Astrocyte (in vitro differentiated cells and primary cell): ENCODE measurements at places on chromosomes 7 and 10. TPM values are rescaled to one million over a fixed set of nuclear protein-coding genes. Genes with fewer than 3 reads are reported as not detected.

DNA sequence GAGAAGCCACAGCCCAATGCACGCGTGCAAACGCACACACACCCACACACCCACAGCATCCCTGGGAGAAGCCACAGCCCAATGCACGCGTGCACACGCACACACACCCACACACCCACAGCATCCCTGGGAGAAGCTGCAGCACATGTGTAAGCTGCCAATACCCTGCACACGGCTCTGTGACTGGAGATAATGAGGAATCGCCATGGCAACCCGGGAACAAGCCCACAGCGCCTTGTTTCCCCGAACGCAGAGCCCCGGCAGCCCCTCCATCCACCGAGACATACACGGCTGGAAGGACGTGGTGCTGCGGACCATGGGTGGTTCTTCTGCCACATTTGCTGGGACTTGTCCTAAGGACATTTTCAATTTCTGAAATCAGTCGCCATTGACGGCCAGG lies 221.3 kb downstream of the PTPRN2 start:
- no peaks in the 10 kb centered on the region for H3K27me3 ChIP-seq
- no peak overlapping the region for H3K4me3 ChIP-seq
- H3K27ac ChIP-seq: no peak overlapping the region
- H3K36me3 ChIP-seq: no peaks in the 10 kb centered on the region
- no peak for DNase-seq
- no peaks in the 10 kb centered on the region for H3K4me1 ChIP-seq

GRCh38 chr7:122412441-122412840 lies 107.9 kb upstream of the FEZF1 start:
- no peak overlapping the region for H3K4me3 ChIP-seq
- H3K27me3 ChIP-seq: no peaks in the 10 kb centered on the region
- DNase-seq: peak; percentile 44
- H3K4me1 ChIP-seq: no peaks in the 10 kb centered on the region
- no peak overlapping the region for H3K27ac ChIP-seq

MMRN2 gene
- 0.27 and 0.46 TPM in 2 replicates for total RNA-seq

TRIM50 gene
- not detected in 2 replicates for total RNA-seq

POU6F2 gene
- total RNA-seq: 0.45 and 0.46 TPM in 2 replicates

- H3K4me3 ChIP-seq: no peak overlapping the region
- H3K36me3 ChIP-seq: no peaks in the 10 kb centered on the region
- no peak overlapping the region for H3K27ac ChIP-seq
- no peaks in the 10 kb centered on the region for H3K27me3 ChIP-seq
- H3K4me1 ChIP-seq: no peaks in the 10 kb centered on the region
These were observed 240.7 kb downstream of the TCERG1L start for GRCh38 chr10:131070856-131071255.

DNA sequence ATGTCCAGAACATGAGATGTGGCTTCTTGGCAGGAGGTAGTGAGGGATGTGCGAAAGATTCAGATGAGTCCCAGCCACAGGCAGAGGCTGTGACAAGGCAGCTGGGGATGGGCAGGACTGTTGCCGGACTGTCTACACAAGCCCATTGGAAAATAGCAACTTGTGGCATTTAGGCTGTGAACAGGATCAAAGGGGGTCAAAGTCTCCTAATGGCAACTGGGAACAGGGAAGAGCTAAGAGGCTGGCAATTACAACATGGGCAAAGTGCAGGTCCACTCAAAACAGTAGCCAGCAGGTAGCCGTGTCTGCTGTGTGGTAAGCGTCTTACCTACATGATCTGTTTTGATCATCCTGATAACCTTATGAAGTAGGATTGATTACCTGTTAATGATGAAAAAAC lies 254.2 kb upstream of the ZNF32 start:
- no peak overlapping the region for H3K4me3 ChIP-seq
- H3K4me1 ChIP-seq: no peaks in the 10 kb centered on the region
- no peak for DNase-seq

DNA sequence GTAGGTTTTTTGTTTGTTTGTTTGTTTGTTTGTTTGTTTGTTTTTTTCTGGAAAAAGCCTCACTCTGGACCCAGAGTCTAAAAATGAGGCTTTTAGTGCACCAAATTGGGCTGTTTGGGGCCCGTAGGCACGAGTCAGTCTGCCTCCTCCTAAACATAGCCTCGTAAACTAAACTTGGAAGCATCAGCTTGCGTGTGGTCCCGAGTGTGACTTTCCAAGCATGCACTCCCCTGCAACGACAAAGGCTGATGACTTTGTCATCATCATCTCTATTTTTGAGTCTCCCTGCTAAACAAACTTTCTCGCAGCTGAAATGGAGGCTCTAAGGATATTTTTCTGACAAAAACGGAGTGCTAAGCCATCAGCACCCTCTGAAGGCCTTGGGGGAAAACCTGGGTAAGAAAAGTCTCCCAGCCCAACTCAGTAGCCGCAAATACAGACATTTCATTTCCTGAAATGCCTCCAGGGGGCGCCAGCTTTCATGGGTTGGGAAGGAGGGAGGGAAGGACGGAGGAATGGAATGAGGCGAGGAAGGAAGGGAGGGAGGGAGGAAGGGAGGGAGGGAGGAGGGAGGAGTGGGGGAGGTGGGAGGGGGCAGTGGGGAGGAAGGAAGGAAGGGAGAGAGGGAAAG lies 245.9 kb downstream of the KCNMA1 start:
- no peak overlapping the region for H3K4me3 ChIP-seq
- peaks cover 49% of the 10 kb centered on the region for H3K4me1 ChIP-seq
- H3K27me3 ChIP-seq: no peaks in the 10 kb centered on the region
- peak; percentile 62 for DNase-seq

GRCh38 chr10:26368463-26368862 lies 69.7 kb upstream of the APBB1IP start:
- no peaks in the 10 kb centered on the region for H3K36me3 ChIP-seq
- no peak overlapping the region for H3K4me3 ChIP-seq
- no peak overlapping the region for H3K27ac ChIP-seq
- H3K27me3 ChIP-seq: no peaks in the 10 kb centered on the region

DNA sequence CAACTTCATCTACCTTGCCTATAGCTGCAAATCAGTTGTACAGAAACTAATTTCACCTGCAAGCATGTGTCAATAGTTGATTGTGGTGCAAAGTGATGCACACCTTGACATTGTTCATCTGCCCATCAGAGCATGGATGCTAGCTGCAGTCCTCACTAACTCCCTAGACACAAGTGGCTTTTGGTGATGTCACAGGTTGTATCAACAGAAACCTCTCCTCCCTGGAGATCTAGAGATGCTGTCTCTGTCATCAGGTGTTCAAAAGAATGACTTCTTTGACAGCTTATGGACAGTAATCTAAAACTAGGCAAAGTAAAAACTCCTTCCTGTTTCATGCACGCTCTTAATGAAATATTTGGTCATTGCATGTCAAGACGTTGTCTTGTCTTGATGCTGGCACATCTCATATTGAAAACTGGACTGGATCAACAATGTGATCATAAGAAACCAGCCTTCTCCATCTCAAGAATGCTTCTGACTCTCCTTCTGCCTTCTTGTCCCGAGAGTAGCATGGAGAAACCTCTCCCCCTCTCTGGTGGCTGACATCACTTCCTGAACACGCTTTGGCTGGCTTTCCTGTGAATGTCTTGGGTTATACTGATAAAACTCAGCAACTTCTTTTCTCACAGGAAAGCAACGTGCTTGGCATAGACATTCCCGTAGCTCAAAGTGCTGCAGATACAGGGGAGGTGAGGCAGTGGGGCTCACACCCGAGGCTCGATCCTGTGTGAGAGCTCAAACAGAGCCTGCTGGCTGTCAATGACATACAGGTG lies 176.2 kb upstream of the CDCA7L start:
- H3K4me1 ChIP-seq: no peaks in the 10 kb centered on the region
- DNase-seq: no peak
- H3K27ac ChIP-seq: no peak overlapping the region
- no peaks in the 10 kb centered on the region for H3K27me3 ChIP-seq
- H3K36me3 ChIP-seq: no peaks in the 10 kb centered on the region

- DNase-seq: no peak
- peaks cover 6% of the 10 kb centered on the region for H3K4me1 ChIP-seq
- H3K27me3 ChIP-seq: no peaks in the 10 kb centered on the region
- no peak overlapping the region for H3K27ac ChIP-seq
- no peak overlapping the region for H3K4me3 ChIP-seq
These were observed 51.5 kb downstream of the PIP4K2A start for GRCh38 chr10:22662733-22663330.

DNA sequence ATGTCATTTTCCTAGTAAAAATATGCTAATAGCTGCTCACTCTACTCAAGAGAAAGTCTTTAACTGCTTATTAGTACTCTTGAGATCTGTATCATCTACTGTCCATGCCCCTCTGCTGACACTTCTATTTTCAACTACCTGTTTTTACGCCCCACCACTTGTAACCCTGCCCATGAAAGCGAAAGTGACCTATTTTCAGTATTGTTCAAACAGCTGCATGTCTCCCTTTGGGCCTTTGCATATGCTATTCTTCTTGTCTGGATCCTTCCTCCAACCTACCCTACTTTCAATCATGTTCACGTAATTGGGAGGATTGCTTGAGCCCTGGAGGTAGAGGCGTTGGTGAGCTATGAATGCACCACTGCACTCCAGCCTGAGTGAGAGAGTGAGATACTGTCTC lies 1481.3 kb downstream of the GATA3 start:
- H3K27ac ChIP-seq: no peak overlapping the region
- no peaks in the 10 kb centered on the region for H3K36me3 ChIP-seq
- H3K27me3 ChIP-seq: no peaks in the 10 kb centered on the region
- H3K4me1 ChIP-seq: no peaks in the 10 kb centered on the region
- DNase-seq: no peak
- H3K4me3 ChIP-seq: no peak overlapping the region

- no peaks in the 10 kb centered on the region for H3K36me3 ChIP-seq
- no peak overlapping the region for H3K4me3 ChIP-seq
- DNase-seq: no peak
- no peaks in the 10 kb centered on the region for H3K4me1 ChIP-seq
These were observed 189.6 kb downstream of the TMEM178B start for GRCh38 chr7:141263508-141263907.

DNA sequence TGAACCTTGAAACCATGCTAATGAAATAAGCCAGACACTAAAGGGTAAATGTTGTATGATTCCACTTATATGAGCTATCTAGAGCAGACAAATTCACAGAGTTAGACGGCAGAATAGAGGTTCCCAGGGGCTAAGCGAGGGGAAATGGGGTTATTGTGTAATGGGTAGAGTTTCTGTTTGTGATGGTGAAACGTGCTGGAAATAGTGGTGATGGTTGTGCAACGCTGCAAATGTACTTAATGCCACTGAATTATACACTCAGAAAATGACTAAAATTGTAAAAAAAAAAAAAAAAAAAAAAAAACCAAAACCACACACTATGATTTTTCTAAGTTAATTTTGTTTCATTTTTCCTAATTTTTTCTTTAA lies 30.0 kb downstream of the SFXN4 start:
- peaks cover 3% of the 10 kb centered on the region for H3K36me3 ChIP-seq
- no peaks in the 10 kb centered on the region for H3K4me1 ChIP-seq
- no peak overlapping the region for H3K4me3 ChIP-seq
- H3K27me3 ChIP-seq: no peaks in the 10 kb centered on the region
- DNase-seq: no peak

DNA sequence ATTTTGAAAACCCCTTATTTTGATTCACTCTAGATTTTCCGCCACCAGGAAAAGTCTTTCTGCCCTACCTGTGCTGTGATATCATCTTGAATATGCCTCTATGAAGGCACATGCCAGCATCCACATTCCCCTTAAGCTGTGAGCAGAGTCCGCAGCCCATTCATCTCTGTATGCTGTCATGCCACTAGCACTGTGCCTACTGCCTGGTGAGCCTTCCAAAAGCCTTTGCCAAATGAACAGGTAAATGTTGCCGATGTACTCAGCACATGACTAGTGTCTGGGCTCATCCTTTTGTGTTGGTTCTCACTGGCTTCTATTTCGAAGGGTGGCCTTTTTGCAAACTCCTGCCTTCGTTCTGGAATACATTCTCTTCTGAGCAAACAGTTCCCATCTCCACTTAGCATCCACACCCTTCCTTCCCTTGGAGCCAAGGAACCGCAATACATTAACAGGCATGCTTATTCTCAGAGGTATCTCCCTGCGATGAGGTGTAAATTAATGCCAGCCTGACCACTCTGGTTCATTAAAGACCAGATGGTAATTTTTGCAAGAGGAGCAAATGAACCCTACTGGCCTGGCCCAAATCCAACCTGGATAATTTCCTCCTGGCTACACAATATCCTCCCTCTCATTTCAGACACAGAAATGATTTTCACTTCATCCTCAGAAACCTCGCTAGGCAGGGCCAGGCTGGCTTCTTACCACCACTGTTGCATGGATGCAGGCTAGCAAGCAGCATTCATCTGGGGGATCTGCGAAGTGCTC lies 339.7 kb upstream of the NFE2L3 start:
- H3K27ac ChIP-seq: no peak overlapping the region
- no peaks in the 10 kb centered on the region for H3K36me3 ChIP-seq
- DNase-seq: no peak
- H3K4me1 ChIP-seq: no peaks in the 10 kb centered on the region

EIF5AL1 gene
- 1.0 and 1.1 TPM in 2 replicates for total RNA-seq

- H3K27ac ChIP-seq: no peak overlapping the region
- H3K4me3 ChIP-seq: no peak overlapping the region
- peak; percentile 6 for DNase-seq
- H3K4me1 ChIP-seq: no peaks in the 10 kb centered on the region
These were observed 50.9 kb downstream of the ADCY1 start for GRCh38 chr7:45625067-45625466.

GRCh38 chr7:90708841-90709317 lies 112.8 kb downstream of the CDK14 start:
- DNase-seq: peak; percentile 19
- peaks cover 17% of the 10 kb centered on the region for H3K4me1 ChIP-seq
- no peak overlapping the region for H3K27ac ChIP-seq
- H3K4me3 ChIP-seq: no peak overlapping the region
- no peaks in the 10 kb centered on the region for H3K36me3 ChIP-seq

EN2 gene
- total RNA-seq: not detected in 2 replicates

DNA sequence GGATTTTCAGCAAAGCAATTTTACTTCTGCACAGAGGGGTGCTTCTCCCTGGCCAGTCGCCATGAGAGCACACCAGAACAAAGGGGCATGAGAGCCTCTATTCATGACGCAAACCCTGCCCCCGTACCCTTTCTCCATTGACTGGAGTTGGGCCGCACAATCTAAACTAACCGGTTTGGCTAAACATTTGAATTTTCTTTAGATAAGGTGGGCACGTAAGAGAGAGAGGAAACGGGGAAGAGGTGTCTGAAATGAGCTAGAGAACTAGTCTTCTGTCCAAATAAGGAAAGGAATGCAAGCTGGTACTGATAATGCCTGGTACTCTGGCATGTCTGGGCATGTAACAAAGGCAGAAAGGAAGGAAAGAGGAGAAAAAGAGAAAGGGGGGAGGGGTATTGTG lies 13.2 kb upstream of the SCIN start:
- DNase-seq: no peak
- H3K36me3 ChIP-seq: no peaks in the 10 kb centered on the region
- H3K4me3 ChIP-seq: no peak overlapping the region
- no peak overlapping the region for H3K27ac ChIP-seq

ASZ1 gene
- not detected in 2 replicates for total RNA-seq

- H3K27ac ChIP-seq: no peak overlapping the region
- H3K4me1 ChIP-seq: no peaks in the 10 kb centered on the region
- DNase-seq: peak; percentile 27
- H3K4me3 ChIP-seq: no peak overlapping the region
- H3K27me3 ChIP-seq: no peaks in the 10 kb centered on the region
These were observed 349.8 kb downstream of the SDK1 start for GRCh38 chr7:3650844-3651243.

PPA1 gene
- total RNA-seq: 95.3 and 108 TPM in 2 replicates

- no peaks in the 10 kb centered on the region for H3K36me3 ChIP-seq
- peaks cover 44% of the 10 kb centered on the region for H3K4me1 ChIP-seq
- no peak overlapping the region for H3K27ac ChIP-seq
- H3K27me3 ChIP-seq: no peaks in the 10 kb centered on the region
- no peak for DNase-seq
These were observed 2.0 kb downstream of the MICALL2 start for GRCh38 chr7:1457059-1457948.

GRCh38 chr10:22252801-22253579 lies 35.2 kb upstream of the EBLN1 start:
- H3K4me1 ChIP-seq: no peaks in the 10 kb centered on the region
- H3K27ac ChIP-seq: no peak overlapping the region
- peak; percentile 8 for DNase-seq
- H3K27me3 ChIP-seq: peaks cover 16% of the 10 kb centered on the region
- H3K4me3 ChIP-seq: peak overlapping the region; percentile 78
